Right cardiac atrium (tissue), 5 donors: ENCODE measurements at places on chromosomes 6 and 20. TPM values are rescaled to one million over a fixed set of nuclear protein-coding genes. Genes with fewer than 3 reads are reported as not detected.
A peak's percentile ranks its signal among the peaks of the same experiment; 100 is the strongest.

DNA sequence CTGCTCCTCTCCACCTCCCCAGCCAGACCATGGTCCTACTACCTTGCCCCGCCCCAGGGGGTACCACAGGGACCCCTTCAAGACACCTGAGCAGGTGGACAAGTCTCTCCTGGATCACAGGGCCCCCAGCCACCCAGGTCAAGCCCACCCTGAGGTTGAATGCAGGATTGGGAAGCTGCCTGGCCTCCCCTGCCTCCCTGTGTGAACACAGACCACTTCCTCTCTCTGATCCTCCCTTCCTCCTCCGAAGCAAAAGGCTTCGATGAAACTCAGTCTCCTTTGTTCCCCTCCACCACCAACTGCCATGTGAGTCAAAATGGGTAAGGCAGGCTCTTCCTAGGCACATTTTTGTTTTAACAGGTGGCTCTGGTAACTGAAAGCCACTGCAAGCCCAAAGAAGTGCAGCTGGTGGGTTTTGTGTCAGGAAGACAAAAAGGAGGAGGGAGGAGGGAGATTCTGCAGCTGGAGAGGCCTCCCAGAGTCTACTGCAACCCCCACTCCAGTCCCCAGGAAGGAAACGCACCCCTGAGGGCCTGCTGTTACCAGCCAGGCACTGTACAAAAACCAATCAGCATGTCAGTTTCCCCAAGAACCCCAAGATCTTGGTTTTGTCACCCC is 5.4 kb downstream of the ADA start:
- DNase-seq = no peak

Gene NDUFAF5
- 72.3 TPM for total RNA-seq

DNA sequence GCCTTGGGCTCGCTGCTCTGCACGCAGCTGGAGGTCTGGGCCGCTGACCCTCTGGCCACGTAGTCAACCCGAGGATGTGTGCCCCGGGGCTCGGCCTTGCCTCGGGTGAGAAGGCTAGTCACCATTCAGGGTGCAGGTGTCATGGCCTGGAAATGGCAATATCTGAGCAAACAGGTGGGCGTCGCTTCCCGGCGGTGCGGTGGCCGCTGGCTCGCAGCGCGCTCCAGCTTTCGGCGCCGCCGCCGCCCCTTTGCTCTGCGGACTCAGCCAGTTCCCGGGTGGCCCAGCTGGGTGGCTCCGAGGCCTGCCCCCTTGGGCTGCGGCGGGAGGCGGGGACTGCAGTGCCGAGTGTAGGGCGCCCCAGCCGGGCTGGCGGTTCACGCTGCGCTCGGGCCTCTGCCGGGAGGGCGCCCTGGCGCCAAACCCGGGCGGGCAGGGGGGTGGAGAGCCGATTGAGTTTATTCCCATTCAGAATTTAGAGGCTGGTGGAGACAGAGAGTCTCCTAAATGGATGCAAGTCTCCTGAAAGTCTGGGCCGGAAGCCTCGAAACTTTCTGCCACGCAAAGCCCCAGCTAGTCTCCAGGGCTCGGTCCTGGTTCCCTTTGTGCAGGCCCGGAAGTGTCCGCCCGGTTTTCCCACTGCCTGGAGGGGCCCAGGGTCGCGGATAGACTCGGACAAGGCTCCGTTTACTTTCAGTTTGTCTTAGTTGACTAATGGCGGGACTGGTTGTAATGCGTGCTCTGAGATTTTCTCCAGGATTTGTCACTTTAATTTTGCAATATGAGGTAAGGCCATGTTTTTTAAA is 11.3 kb upstream of the TFAP2A start:
- DNase-seq = peak; percentile 73

Gene GSTA2
- not detected for total RNA-seq

Gene TMEM170B
- 4.9 TPM for total RNA-seq

- DNase-seq = peak; percentile 73
These were observed 2.2 kb downstream of the APCDD1L start for GRCh38 chr20:58512808-58513552.
